LHCN-M2 (cell line): ENCODE measurements at places on chromosomes 16 and 17.

GRCh38 chr16:48047720-48048119 lies 108.1 kb downstream of the ABCC12 start:
- no peak for DNase-seq

DNA sequence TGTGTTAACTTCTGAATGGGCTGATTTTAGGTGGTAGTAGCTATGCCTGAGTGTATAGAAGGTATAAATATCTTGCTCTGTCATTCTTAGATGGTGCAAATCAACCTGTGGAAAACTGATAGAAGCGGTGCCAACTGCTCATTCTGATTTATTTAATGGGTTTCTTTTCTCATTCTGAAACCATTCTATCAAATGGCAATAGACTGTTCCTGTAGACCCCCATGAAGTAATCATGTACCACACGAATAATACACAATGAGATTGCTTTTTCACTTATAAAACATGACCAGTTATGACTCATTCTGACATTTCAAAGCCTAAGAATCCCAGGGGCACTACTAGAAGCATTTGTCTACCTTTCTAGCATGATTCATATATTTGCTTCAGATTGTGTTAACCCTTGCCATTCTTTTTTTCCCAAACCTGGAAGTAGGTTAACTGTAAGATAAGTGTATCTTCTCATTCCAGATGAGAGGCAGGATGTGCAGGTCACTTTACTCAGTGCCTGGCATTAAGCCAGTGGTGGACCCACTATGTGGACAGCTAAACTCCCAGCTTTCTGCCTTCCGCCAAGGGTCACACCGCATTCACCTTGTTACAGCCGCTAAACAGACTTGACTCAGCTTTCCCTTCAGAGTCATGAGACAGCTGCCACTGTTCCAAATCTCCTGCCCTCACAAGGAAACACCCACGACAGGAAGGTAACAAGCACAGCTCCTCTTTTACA lies 16.4 kb upstream of the SLC16A11 start:
- DNase-seq: peak; percentile 97

DNA sequence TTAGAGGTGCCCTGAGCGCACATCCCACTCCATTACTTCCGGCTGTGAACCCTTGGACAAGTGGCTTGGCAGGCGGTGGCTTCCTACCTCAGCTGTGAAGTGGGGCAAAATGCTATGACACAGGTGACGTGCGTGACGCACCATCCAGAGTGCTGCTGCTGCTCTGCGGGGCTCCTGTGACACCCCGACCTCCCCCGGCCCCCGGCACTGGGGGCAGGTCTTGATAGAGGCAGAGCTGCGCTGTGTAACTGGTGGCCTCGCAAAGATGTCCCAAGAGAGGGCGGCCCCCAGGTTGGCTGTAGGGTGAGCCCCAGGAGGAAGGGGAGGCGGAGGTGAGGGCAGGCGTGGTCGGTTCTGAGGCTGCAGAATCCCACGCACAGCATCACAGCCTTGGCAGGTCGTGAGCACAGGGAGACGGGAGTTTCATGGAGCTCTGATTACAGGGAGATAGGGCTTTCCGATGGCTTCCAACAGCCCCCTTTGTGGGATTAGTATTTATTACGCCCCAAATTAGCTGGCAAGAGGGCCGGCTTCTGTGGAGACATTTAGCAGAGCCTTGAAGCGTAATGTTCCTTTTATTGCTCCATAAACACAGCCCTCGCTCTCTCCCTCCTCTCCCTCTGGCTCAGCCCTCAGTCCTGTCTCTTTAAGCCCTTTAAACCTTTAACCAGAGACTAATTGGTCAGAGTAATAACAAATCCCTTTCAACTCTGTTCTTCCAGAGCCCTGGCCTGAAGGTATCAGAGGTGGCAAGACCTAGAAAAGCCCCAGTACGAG lies 328.1 kb downstream of the C16orf95 start:
- no peak for DNase-seq

GRCh38 chr17:1005361-1005946 lies 8.5 kb downstream of the TIMM22 start:
- DNase-seq: no peak

DNA sequence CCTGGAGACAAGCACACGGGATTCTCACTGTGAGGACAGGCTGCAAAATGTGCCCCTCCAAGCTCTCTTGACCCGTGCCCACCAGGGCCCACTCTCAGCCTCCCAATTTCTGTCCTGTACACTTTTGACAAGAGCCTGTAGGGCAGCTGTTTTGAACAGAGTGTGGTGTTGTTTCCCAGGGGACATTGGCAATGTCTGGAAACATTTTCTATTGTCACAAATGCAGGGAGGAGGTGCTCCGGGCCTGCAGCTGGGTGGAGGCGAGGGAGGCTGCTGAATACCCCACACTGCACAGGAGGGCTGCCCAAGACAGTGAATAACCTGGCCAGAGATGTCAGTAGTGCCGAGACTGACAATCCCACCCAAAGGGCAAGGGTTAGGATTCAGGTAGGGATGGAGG lies 10.5 kb downstream of the CEP295NL start:
- DNase-seq: no peak

- DNase-seq: peak; percentile 31
These were observed 25.0 kb upstream of the ZNF750 start for GRCh38 chr17:82864713-82865248.

DNA sequence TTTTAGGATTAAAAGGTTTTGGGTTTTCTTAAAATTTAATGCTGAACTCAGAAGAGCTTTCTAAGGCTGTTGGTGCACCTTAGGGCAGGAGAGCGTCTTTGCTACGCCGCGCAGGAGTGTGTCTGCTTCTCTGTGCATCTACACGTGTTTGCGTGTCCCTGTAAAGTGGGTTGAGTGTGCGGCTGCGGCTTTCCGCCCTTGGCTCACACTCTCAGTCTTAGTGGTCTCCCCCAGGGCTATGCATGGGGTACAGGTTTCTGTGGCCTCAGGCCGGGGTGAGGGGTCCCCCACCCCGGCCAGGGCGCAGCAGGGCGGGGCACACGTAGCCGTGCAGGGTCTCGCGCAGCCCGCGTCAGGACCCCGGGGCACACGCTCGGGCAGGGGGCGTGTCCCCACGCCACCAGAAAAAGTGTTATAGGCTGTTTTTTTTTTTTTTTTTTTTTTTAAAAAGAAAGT lies 727 bp upstream of the TENT4B start:
- DNase-seq: no peak

DNA sequence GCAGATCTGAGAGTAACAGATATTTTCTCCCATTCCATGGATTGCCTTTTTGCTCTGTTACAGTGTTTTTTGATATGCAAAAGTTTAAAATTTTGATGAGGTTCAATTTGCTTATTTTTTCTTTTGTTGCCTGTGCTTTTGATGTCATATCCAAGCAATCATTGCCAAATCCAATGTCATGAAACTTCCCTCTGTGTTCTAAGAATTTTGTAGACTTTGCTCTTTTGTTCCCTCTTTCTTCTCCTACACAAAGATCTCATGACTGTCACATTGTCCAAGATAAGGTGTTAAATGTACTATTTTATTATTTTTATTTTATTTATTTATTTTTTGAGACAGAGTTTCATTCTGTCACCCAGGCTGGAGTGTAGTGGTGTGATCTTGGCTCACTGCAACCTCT lies 18.9 kb upstream of the KCNH6 start:
- no peak for DNase-seq
